Effector memory CD4-positive, alpha-beta T cell (primary cell): ENCODE measurements at places on chromosomes 11 and 22.

- no peak for DNase-seq
These were observed 36.9 kb downstream of the LIF start for GRCh38 chr22:30209642-30210041.

DNA sequence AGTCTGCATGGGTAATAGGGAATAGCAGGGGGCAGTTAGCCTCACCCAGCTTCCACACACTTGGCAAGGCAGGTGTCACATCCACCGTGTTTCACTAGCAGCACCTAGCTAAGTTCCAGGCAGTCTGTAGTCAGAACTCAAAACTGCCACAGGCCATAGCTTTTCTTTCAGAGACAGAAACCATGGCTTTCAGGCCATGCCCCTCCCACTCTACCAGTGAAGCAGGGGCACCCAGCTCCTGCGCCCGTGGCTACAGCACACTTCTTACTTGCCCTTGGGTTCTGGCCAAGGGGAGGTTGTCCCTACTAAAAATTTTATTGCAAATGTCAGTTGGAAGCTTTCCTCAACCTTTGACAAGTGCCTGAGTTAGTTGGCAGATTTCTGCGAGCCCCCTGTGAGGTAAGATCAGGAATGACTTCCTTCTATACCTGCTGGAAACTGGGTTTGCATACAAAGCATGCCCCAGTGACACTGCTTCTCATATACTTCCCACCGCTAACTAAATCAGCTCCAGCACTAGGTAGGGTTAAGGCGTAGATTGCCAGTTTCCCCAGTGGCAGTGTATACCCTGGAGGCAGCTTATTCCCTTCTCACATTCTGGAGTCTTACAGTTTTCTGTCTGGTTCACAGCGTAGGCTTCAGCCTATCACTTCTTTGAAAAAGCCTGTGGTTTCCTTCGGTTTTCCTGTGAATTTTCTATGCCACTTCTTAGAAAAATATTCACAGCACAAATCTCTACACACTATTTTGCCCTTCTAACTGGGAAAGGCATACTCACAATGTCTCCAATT lies 139.0 kb upstream of the LUZP2 start:
- no peak for DNase-seq

- DNase-seq = no peak
These were observed 609 bp downstream of the MAPK11 start for GRCh38 chr22:50269573-50269969.

GRCh38 chr11:105000797-105001196 lies 22.2 kb downstream of the CASP5 start:
- DNase-seq = peak; percentile 30

- no peak for DNase-seq
These were observed 14.1 kb downstream of the H19 start for GRCh38 chr11:1983601-1983961.

- DNase-seq = no peak
These were observed 471.2 kb upstream of the CNTN5 start for GRCh38 chr11:98549571-98549970.

GRCh38 chr11:119371778-119372182 lies 9.7 kb downstream of the USP2 start:
- no peak for DNase-seq

- no peak for DNase-seq
These were observed 443.1 kb downstream of the TBC1D22A start for GRCh38 chr22:47205554-47205953.

DNA sequence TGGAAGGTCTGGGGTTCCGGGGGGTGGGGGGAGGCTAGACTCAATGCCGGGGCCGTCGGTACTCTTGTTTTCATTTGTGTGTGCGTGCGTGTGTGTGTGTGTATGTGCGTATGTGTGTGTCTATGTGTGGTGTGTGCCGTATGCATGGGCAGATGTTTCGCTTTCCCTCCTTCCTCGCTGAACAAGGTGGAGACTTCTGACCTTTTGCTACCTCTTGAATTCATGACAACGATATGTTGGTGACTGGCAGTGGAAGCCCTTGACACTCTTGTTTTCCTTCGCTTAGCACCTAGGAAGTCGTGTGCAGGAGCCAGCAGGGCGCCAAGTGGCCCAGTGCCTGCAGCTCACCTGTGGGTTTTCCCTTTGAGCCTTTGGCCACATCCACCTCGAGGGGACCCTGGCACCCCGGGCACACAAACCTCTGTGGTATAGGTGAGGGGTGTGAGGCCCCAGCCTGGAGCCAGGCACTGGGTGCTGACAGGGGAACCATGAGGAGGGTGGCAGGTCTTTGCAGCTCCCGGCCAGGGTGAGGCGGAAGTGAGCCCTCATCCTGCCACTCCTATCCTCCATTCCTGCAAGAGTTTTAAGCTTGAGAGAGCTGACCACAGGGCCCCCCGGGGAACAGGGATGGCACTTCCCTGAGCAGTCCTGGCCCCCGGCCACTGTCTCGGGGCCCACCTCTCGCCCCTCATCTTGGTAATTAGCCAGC lies 19.3 kb upstream of the TMEM191C start:
- DNase-seq = no peak

DNA sequence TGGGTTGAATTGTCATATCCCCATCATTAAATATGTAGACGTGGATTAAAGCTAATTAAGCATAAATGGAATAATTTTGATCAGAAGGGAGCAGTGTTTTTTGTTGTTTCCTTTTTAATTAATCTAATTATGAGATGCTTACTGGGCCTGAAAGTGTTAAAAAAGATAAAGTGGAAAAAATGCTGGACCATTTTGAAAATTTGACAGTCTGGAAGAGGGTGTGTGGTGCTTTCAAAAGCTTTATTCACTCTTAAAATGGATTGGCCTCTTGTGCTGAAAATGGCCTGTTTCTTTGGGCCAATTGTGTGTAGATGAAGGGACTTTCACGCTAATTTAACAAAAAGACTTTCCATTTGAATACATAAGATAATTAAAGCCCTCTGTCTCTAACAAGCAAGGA lies 1.8 kb downstream of the TNRC6B start:
- DNase-seq = no peak

DNA sequence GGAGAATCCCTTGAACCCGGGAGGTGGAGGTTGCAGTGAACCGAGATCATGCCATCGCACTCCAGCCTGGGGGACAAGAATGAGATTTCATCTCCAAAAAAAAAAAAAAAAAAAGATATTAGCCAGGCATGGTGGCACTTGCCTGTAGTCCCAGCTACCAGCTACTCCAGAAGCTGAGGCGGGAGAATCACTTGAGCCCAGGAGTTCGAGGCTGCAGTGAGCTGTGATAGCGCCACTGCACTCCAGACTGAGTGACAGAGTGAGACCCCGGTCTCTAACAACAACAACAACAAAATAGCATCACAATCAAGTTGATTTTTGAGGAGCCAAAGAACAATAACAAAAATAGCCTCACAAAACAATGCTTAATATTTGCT lies 2.3 kb downstream of the PMM1 start:
- no peak for DNase-seq

DNA sequence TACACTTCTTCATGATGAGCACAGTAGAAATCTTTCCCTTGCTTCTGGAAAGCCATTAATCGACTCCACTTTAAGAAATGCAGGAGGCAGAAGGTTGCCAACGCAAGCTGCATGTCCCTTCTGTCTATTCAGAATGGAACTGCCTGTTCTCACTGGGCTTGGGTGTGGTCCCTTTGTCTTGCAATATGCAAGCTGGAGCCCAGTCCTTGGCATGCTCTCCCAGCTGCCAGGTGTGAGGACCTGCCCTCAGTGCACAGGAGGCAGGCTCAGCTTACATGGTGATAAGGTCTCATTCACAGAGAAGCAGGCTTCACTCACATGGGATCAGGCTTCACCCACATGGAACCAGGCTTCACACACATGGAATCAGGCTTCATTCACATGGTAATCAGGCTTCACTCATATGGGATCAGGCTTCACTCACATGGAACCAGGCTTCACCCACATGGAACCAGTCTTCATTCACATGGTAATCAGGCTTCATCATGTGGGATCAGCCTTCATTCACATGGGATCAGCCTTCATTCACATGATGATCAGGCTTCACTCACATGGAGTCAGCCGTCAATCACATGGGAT lies 59.2 kb upstream of the USP47 start:
- DNase-seq = no peak

GRCh38 chr11:106012744-106013143 lies 9.3 kb downstream of the MSANTD4 start:
- DNase-seq = no peak

DNA sequence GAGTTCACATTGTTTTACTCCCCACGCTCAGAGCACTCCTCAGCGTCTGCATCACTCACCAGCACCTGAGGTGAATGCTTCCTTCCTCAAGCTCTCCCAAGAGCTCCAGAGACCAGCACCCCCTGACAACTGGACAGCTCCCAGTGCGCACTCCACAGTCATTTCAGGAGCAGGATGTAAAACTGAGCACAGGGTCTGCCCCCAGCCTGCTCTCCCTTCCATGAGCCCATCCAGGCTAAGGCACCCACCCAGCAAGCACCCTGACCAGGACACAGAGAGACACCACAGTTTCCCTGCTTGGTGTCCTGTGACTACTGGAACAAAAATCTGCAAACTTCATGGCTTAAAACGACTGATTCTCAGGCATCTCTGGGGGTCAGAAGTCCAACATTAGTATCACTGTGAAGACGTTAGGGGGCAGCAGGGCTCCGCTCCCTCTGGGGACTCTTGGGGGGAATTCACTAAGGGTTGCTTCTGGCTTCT lies 3.3 kb downstream of the SCGB1D2 start:
- no peak for DNase-seq

- DNase-seq = no peak
These were observed 37.8 kb downstream of the ISX start for GRCh38 chr22:35103761-35104160.

DNA sequence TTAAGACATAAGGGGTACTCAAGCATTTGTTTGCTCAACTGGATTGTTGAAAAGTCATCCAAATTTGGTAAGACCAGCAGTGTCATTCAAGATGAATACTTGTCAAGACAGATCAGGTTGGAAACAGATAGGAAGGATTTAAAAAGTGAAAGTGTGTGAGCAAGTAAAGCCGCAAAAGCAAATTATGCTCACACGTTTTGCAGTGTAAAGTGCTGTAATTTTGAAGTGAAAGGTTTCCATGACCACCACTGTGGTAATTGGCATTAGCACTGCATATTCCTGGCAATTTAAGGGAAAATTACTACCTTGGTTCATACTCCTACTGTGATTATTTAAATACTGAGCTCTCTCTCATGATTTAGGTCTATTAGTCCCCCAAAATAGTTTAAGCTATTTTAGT lies 704.1 kb upstream of the CCDC179 start:
- DNase-seq = no peak

GRCh38 chr11:75317446-75318122 lies 33.9 kb downstream of the ARRB1 start:
- DNase-seq = no peak

DNA sequence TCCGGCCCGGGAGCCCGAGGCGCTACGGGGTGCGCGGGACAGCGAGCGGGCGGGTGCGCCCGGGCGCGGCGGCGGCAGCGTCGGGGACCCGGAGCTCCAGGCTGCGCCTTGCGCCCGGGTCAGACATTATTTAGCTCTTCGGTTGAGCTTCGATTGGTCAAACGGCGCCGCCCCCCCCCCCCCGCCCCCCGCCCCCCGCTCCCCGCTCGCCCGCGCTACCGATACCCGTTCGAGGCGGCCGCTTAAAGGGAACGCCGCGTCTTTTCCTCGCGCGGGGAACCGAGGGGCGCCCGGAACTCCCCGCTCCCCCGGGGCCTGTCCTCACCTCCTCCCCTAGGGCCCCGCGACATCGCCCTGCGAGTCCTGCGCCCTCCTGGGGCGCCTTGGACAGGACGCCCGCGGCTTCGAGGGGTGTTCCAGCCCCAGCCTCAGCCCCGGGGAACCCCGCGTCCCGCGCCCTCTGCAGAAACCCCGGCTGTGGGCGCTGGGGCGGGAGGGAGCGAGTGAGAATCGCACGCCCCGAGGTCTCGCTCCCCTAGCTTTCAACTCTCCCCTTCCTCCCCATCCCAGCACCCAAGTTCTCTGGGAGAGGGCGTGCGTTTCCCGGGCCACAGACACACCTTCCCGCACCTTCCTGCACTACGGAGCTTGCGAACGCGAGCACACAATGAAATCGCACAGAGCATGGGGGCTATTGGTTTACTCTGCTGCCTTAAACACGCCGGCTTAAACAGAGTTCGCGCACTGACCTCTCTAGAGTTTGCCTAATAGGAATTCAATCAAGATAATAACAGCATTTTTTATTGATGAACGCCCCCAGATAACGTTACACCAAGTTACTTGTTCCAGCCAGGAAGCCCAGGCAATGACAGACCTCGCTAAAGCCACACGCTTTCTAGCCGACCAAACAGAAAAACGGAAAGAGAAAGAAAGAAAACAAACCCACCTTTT lies at the start of gene BDNF:
TSS of gene BDNF (minus strand) at position 105 of the 951 bp plus-strand sequence. CDS start 41,891 bp downstream, outside the sequence.
- no peak for DNase-seq

DNA sequence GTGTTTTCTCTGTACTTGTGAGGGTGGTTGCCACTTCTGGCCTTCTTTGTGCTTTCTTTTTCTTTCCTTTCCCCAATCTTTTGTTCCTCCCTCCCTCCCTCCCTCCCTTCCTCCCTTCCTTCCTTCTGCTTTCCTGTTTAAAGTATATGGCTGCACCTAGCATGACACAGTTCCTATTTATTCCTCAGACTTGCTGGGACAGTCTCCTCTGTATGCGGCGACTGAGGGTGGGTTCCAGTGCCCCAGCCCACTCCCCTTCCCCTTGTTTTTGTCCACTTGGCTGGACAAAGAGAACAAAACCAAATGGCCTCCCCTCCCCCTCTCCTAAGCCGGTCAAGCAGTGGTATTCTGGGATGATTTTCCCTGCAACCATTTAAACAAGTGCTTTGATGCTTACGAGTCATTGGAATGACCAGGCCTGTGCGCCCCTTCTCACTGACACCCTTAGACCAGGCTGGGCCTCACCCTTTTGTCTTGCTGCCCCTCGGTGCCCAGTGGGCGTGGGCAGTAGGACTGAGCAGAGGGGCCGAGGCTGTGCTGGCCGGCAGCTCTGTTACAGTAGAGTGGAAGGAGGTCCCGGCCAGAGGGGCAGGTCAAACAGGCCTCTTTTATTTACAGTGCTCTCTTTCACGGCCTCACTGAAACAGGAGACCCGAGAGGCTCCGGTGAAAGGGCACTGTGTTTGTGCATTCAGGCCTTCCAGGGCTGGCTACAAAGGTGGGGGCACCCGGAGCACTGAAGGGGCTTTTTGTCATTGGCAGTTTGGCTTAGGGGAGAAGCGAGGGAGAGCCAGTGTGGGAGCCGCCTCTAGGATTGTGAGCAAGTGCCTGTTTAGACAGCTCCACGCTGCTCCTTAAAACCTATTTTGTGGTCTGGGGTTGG lies 32.2 kb downstream of the ZBTB16 start:
- no peak for DNase-seq

DNA sequence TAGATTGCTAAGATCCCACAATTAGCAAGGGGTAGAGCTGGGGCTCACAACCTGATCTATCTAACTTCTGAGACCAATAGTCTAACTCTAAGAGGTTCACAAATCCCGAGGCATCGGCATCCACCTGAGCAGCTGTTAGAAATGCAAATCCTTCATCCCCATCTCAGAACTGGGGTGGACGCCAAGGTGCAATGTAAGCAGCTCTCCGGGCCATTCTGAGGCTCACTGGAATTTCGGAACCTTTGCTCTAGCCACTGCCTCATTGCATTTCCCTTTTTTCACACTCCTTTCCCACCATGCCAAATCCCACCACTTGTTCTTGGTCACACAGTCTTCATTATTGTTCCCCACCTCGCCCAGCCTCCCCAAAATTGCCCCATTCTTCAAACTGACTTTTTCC lies 29.8 kb downstream of the MAML2 start:
- DNase-seq = no peak

- DNase-seq = no peak
These were observed 505.4 kb downstream of the NELL1 start for GRCh38 chr11:21174781-21175180.
